Caki2 (cell line): ENCODE measurements at places on chromosomes 11 and 22.

DNA sequence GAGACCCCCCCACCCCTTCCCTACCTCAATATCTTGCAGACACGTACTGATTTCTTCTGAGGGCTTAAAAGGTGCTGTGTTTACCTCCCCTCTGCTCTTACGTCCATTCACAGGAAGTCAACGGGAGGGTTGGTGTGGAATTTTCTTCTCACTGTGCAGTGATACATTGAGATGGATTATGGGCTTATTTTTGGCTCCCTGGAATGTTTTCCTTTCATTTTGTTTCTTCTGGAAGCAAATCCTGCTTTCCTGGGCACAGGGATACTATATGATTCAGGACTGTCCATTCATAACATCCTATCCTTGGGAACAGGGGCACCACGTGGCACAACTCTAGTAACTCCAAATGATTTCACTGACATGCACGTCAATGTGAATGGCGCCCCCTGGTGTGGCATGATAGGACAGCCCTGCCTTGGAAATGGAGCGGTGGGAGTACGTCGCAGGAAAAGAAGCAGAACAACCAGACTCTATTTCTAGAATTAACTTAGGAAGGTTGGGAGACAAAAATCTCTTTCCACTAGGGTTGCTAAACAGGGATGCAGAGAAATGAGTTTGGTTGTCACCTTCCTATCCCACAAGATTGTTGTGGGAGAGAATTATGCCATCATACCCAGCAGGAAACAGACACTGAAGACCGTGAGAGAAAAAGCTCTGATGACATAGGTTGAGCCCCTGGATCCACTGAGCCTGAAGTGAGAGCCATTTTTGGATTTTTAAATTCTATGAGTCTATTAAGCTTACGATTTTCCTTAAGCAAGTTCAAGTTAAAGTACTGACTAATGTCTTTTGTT lies 146.5 kb upstream of the RAG2 start:
- DNase-seq: peak; percentile 13

GRCh38 chr11:114182471-114183043 lies 113.6 kb upstream of the NNMT start:
- DNase-seq: no peak

- no peak for DNase-seq
Observed at GRCh38 chr11:47843361-47844055, 4.6 kb downstream of the NUP160 start.

DNA sequence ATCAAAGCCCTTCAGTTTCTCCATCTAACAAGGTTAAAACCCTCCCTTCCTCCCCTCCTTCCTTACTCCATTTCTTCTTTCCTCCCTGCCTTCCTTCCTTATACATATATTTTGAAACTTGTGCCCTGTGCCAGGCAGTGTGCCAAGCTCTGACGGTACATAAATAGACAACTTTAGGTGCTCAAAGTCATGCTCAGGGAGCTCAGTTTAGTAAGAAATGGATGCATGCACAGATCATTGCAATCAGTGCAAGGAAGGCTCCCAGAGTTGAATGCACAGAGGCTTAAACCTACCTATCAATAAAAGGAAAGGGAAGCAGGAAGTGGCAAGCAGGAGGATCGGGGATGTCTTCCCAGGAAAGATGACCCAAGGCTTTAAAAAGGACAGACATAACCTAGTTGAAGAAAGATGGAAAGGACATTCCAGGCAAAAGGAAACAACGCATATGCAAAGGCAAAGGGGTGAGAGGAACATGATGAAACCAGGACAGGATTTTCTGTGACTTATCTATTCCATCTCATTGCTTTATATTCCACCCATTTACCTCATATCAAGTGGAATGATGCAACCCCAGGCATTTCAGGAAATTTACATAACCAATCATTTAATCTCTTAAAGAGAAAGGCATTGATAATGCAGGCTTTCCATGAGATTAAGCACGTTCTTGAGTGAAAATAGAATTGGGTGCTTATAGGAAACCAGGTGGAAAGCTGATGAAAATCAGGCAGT lies 13.2 kb downstream of the FZD4 start:
- DNase-seq: no peak

DNA sequence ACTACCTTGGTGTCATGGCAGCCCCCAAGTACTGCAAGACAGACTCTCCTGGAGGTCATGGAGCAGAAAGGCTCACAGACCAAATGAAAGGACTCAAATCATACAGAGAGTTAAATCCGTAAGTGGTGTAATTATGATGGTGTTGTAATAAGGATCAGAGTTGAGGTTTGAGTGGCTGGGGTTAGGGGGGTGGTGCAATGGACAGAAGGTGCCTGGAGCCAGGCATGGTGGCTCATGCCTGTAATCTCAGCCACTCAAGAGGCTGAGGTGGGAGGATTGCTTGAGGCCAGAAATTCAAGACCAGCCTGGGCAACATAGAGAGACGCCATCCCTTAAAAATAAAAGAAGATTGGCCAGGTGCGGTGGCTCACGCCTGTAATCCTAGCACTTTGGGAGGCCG lies 18.7 kb downstream of the ART5 start:
- DNase-seq: no peak

DNA sequence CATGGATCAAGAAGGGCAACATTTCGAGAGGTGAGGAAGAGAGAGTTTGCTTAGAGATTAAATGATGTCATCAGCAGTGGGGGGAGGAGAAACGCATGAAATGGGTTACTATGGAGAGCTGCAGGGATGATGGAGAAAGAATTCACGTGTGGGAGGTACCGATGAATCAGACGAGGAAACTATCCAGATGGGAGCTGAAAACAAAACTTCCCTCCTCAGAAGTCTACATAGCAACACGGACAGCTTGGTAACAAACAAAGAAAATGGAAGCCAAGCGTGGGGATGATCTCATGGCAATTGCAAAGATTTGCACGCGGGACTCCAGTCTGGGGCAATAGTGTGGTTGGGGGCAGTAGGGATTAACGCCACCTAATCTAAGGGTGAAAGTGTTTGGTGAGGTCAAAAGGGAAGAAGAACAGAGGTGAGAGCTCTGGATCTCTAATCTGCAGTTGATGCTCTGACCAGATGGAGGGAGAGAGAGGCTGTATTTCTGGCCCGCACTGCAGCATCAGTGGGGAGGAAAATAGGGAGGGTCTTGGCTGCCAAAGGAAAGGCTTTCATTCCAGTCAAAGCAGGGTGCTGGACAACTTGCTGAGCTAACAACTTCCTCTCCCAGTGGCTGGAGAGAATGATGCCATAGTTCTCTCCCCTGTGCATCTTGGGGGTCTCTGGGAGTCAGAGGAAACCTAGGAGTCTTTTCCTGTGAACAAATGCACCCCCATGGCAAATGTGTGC lies 43.4 kb upstream of the CSNK2A3 start:
- peak; percentile 61 for DNase-seq

GRCh38 chr11:95585069-95585751 lies 204.4 kb downstream of the FAM76B start:
- DNase-seq: no peak

DNA sequence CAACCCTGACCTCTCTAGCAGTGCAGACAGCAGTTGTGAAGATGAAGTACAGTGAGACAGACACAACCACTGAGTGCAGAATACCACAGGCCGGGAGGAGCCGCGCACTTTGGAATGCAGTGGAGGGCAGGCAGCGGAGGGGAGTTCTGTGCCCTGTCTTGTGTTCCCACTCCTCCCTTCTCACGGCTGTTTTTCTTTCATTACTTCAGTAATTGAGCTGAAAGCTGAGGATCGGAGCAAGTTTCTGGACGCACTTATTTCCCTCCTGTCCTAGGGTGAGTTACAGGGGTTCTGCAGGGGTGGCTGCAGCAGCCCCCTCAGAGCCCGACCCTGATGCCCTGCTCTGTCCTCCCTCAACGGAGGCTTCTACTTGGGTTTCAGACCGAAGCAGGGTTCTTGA lies 5.6 kb downstream of the CLDN5 start:
- no peak for DNase-seq

DNA sequence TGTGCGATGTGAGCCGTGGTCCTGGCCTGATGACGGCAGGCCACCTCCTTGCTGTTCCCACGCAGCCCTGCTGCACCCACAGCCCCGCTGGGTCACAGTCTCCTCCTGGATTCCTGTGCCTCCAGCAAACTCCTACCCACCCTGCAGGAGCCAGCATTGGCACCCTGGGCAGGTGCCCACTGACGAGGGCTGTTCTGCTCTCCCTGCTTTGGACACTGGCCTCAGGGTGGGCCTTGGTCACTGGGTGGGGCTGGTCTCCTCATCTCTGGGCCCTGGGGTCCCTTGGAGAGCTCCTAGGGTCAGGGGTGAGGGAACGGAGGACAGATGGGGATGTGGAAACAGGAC lies 12.7 kb downstream of the TSPAN4 start:
- no peak for DNase-seq

DNA sequence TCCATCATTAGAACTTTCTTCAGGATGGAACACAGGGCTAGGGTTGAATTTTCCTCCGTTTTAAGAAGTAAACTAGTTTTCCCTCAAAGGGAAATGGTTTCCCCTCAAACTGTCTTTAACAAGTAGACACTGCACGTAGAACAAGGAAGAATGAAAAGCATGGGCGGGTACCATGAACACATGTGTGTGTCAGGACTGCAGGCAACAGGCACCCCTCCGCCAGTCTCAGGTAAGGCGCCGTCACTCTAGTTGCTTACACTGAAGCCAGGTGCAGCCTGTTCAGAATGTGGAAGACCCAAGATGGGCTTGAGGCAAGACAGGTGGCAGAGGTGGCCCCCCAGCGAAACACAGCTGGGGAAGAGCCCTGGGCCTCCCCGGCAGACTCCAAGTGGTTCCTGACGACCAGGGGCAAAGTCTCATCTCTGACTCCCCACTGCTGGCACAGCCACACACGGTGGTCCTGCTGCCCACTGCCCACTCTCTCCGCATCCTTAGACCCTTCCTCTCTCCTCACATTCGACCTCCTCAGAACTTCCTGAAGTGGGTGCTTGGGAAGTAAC lies 25.4 kb upstream of the MOB2 start:
- DNase-seq: no peak

- DNase-seq: no peak
Observed at GRCh38 chr22:42462016-42462415, 29.8 kb upstream of the NFAM1 start.
